ENCODE measurements at places on chromosomes 3 and 15. TPM values are rescaled to one million over a fixed set of nuclear protein-coding genes. Genes with fewer than 3 reads are reported as not detected.

- no peak for DNase-seq
Observed at GRCh38 chr15:86382341-86382740, 302.7 kb downstream of the AGBL1 start.

- no peak for DNase-seq
Observed at GRCh38 chr3:17747174-17747889, 4.9 kb upstream of the TBC1D5 start.

DNA sequence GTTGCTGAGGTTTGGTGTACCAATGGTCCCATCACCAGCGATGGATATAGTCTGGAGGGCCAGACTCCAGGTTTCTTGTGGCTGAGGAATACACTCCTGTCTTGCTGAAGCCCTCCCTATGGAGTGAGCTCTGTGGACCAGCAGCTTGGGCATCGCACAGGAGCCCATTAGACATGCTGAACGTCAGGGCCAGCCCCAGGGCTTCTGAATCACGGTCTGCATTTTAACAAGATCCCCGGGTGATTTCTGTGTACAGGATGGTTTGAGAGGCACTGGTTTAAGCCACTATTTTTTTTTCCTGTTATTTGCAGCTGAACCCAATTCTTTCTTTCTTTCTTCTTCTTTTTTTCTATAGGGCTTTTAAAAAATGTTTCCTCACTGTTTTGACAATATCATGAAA is 69.5 kb upstream of the XCR1 start:
- DNase-seq = no peak

The FEZF2 gene
- polyA plus RNA-seq = not detected

Measured in CD14-positive monocyte (primary cell).